ENCODE measurements at places on chromosomes 13 and 19. TPM values are rescaled to one million over a fixed set of nuclear protein-coding genes. Genes with fewer than 3 reads are reported as not detected.

CLEC17A gene
- not detected for polyA plus RNA-seq

ANKLE1 gene
- 1.6 TPM for polyA plus RNA-seq

- DNase-seq = no peak
These were observed 59.0 kb upstream of the ZNF726 start for GRCh38 chr19:23855676-23856075.

DNA sequence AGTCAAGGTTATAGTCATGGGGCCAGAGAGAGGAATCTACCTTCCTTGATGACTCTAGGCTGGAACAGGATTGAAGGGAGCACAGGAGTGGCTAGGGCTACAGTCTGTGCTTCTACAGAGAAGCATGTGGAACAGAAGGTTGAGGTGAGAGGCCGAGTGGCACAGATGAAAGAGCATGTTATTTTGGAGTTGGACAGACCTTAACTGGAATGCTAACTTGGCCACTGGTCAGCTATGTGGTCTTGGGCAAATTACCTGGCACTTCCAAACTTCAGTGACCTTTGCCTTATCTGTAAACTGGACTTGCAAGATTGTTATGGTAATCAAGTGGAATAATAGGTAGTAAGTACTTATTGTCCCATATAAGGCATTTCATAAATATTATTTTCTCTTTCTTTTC, 252.7 kb downstream of the KCNRG start:
- DNase-seq = no peak

COL5A3 gene
- polyA plus RNA-seq = 77.6 TPM

DNA sequence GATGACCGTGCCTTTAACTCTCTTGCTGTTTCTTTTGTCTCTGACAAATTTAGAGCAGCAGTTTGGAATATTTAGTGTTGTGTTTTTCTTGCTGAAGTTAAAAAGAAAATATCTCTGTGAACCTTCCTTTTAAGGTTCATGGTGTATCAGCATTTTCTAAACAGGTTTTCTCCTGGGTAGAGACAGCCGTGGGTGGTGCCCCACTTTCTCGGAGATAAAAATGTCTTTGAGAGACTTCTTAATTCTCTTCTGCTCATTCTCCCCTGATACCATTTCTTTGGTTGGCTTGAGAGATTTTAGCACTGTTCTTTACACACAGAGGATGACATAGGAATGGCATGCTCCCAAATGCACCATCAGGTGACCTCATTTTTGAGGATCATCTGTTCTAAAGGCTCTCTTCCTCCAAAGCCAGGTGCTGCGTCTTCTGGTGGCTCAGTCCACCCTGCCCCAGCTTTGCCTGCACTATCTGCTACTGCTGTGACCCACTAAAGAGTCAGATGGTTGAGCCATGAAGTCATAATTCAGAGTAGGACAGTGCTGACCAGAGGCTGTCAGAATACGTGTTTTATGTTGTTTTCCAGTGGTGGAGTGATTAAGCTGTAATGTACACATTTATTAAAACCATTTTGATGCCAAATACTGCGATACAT, 90.3 kb upstream of the SLC10A2 start:
- no peak for DNase-seq

DNA sequence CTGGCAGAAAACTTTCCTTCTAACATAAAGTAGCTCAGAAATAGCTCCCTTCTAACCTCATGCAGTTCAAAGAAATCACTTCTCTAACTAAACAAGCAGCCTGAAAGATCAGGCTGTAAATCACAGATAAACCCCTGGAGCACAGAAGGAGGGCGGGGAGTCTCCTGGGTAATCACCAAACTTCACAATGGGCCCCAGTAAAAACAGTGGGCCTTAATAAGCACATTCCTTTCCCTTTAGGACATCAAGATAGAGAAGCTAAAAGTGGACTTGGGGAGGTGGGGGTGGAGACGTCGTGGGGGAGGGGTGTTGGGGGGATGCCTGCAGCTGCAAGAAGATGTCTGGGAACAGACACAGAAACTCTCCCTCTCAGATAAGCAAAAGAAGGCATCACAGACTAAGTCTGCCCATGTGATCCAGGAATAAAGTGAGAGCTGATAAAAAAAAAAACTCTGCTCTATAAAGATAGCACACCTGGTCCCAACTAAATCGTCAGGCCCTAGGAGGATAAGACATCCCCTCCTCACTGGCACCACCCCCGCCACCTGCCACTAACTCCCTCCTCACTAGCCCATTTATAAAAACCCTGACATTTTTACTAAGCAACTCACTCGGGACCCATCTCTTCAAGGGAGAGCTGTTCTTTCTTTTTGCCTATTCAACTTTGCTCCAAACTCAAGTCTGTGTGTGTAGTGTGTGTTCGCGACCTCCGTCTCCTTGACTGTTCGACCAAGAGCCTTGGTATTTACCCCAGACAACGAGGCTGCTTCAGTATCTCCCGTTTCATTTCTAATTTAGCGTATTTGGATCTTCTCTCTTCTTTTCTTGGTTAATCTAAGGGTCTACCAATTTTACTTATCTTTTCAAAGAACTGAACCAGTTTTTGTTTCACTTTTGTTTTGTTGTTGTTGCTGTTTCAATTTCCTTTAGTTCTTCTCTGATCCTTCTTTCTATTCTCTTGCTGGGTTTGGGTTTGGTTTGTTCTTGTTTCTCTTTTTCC, 31.7 kb downstream of the DNAJC15 start:
- DNase-seq = no peak

- no peak for DNase-seq
These were observed 4.1 kb downstream of the ZNF805 start for GRCh38 chr19:57244513-57244912.

ARGLU1 gene
- polyA plus RNA-seq = 142 TPM

DNA sequence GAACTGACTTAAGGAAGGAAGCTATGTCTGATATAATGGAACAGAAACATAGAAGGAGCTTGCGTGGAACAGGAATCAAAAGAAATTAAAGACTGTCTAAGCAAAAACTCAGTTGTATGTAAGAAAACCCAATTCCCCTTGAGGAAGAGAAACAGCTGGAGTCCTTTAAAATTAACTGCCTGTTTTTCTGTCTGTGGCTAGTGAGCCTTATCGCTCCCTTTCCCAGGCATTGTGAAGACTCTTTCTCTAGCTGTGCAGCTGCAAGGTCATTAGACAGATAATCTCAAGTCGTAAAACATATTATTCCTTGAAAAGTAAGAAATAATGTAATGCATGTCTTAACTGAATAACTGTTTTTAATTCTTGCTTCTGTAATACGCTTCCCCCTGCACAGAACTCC, 39.7 kb upstream of the IGSF23 start:
- DNase-seq = no peak

DNA sequence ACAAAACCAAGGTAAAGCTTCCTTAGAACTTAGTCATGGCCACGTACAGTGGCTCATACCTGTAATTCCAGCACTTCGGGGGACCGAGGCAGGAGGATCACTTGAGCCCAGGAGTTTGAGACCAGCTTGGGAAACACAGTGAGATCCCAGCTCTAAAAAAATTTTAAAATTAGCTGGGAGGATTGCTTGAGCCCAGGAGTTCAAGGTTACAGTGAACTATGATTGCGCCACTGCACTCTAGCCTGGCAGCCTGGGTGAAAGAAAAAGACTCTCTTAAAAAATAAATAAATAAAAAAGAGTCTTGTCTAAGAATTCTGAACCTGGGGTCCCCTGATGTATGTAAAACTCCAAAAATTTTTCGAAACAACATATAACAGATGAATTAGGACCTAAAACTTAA, 34.9 kb downstream of the N4BP2L2 start:
- DNase-seq = no peak

ZBTB32 gene
- 0.15 TPM for polyA plus RNA-seq

DNA sequence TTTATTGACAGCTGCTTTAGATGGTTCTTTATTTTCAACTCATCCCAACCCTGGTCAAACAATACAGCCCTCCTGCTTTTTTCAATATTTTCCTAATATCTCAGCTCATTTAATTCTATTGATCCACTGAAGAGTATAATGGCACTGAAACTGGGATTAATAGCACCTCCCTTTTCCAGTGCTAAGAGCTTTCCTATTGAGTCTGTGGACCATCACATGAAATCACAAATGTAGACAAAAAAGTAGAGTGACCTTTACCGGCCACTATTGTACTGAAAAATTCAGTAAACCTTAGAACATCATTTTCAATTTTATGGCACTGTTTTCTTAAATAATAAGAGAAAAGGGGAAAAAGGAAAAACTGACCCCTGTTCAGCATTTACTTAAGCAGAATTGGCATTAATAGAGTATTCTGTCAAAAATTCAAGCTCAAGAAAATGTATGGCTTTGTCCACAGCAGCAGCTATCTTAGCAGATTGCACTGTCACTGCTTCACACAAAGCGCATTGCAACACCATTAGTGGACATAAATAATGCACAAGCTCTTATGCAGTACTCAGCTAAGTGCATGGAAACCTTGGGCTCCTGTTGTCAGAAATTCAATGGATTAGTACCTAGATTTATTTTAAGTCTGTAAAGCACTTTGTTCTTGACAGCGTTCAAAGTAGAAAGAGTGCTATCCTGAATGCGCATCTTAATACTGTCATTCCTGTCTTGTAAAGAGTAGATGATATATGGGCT, 851.0 kb upstream of the KLHL1 start:
- DNase-seq = no peak

GRCh38 chr19:19297759-19298158, 22.6 kb downstream of the SUGP1 start:
- DNase-seq = no peak

GRCh38 chr13:44191504-44192171, 182.0 kb upstream of the SERP2 start:
- peak; percentile 58 for DNase-seq

FREM2 gene
- polyA plus RNA-seq = 5.5 TPM

GPR12 gene
- polyA plus RNA-seq = 0.23 TPM

NAPSA gene
- polyA plus RNA-seq = 0.74 TPM

DNA sequence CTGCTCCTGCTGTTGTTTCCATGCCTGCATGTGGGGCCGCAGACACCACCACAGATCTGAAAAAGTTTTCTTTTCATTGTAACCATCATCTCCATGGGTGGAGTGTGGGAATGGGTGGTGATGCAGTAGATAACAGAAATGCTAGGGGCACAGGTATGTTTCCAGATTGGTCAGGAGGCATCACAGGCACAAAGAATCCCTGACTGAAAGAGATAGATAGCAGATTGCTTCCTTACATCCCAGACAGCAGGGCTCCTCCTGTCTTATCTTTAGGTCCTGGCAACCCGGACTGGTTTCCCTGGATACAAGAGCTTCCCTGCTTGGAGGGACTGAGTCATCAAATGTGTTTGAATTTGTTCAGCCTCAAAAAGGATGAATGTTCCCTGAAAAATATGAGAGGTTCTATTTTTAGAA, 1937.6 kb downstream of the PCDH9 start:
- DNase-seq = peak; percentile 9

NLRP11 gene
- not detected for polyA plus RNA-seq

ZNF575 gene
- 6.7 TPM for polyA plus RNA-seq

GRCh38 chr13:73901324-73902068, 232.7 kb downstream of the KLF12 start:
- DNase-seq = no peak

GRCh38 chr19:5607318-5608275, 15.0 kb downstream of the SAFB2 start:
- DNase-seq = no peak

C19orf85 gene
- polyA plus RNA-seq = not detected

Measured in hindlimb muscle (tissue), 1 donor.